Left ventricle myocardium inferior (tissue), 1 donor: ENCODE measurements at places on chromosomes 2 and 18. TPM values are rescaled to one million over a fixed set of nuclear protein-coding genes. Genes with fewer than 3 reads are reported as not detected.

The TDRD15 gene
- total RNA-seq = not detected

The MEP1B gene
- total RNA-seq = not detected

The GREB1 gene
- 7.8 TPM for total RNA-seq

The VWA3B gene
- 0.52 TPM for total RNA-seq

The RAB6C gene
- total RNA-seq = 0.16 TPM

The SUCLG1 gene
- total RNA-seq = 292 TPM

The GALNT1 gene
- 47.8 TPM for total RNA-seq

The DNER gene
- 2.3 TPM for total RNA-seq

The PPP1R1C gene
- 33.1 TPM for total RNA-seq

The SAG gene
- total RNA-seq = not detected

The KRCC1 gene
- total RNA-seq = 21.2 TPM

The MDH1B gene
- total RNA-seq = 0.69 TPM

The SGO2 gene
- 1.6 TPM for total RNA-seq

The RAX gene
- not detected for total RNA-seq

The CTLA4 gene
- 0.11 TPM for total RNA-seq

The PRKCE gene
- total RNA-seq = 14.7 TPM

The PDE1A gene
- total RNA-seq = 17.3 TPM

The CACNB4 gene
- 0.25 TPM for total RNA-seq

The GGCX gene
- 25.5 TPM for total RNA-seq

The C2orf78 gene
- total RNA-seq = not detected

The POTEJ gene
- total RNA-seq = not detected

The HYCC2 gene
- 11.5 TPM for total RNA-seq

The AQP4 gene
- 1.9 TPM for total RNA-seq

The BCL11A gene
- total RNA-seq = 27.1 TPM

The NMUR1 gene
- total RNA-seq = 0.41 TPM

The CNTNAP5 gene
- total RNA-seq = not detected

The RIT2 gene
- total RNA-seq = not detected

The UGT1A5 gene
- not detected for total RNA-seq

The AP1S3 gene
- 0.47 TPM for total RNA-seq

The COPS8 gene
- total RNA-seq = 97.0 TPM

The SPC25 gene
- total RNA-seq = 0.60 TPM

The RUFY4 gene
- total RNA-seq = not detected

The GAL3ST2 gene
- total RNA-seq = not detected
